ENCODE measurements at places on chromosomes 6 and 20.
A peak's percentile ranks its signal among the peaks of the same experiment; 100 is the strongest.

GRCh38 chr6:16684896-16685554 lies 76.2 kb downstream of the ATXN1 start:
- DNase-seq: no peak

DNA sequence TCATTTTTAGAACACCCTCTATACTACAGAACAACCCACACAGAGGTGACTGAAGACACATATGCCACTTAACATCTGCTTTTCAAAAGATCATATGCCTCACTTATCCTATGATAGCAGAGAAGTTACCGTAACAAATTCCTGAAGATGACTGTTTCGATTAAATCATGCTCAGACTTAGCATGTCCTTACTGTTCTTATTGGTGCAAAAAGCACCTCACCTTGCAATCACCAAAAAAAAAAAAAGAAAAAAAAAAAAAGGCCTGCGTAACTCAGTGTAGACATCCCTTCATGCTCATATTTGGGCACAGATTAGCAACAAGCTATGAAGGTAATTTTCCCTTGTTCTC lies 17.7 kb upstream of the DST start:
- DNase-seq: no peak

- DNase-seq: no peak
Observed at GRCh38 chr6:19454721-19455392, 382.3 kb upstream of the ID4 start.

DNA sequence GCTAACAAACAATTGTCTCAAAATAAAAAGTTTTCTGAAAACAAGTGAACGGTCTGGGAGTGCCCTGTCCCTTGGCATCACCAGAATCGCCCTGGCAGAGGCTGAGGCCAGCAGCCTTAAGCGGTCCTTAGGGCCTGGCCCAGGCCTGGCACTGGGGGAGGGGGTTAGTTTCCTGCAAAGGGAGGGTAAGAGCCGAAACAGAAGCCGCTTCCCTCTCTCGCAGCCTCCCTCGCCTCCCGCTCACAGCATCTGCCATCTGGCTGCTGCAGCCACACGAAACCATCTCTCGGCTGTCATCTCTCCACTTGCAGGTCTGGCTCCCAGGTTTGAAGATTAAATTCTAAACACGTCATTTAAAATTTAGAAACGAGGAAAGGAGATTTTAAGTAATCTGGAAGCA lies 31.5 kb downstream of the PMEPA1 start:
- no peak for DNase-seq

- DNase-seq: no peak
Observed at GRCh38 chr6:72739368-72739779, 117.5 kb downstream of the KCNQ5 start.

DNA sequence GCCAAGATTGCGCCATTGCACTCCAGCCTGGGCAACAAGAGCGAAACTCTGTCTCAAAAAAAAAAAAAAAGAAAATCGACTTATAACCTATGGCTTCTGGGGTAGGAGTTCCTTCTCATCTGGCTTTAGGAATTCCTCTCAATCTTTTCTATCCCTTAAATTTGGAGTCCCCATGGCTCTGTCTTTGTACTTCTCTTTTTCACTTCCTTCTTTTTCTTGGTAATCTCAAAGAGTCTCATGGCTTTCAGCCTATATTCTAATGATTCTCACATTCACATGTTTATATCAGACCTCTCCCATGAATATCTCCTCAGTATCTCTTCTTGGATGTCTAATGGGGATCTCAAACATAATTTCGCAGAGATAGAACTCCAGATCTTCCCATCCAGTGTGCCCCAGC lies 42.8 kb upstream of the RALGAPA2 start:
- DNase-seq: no peak

DNA sequence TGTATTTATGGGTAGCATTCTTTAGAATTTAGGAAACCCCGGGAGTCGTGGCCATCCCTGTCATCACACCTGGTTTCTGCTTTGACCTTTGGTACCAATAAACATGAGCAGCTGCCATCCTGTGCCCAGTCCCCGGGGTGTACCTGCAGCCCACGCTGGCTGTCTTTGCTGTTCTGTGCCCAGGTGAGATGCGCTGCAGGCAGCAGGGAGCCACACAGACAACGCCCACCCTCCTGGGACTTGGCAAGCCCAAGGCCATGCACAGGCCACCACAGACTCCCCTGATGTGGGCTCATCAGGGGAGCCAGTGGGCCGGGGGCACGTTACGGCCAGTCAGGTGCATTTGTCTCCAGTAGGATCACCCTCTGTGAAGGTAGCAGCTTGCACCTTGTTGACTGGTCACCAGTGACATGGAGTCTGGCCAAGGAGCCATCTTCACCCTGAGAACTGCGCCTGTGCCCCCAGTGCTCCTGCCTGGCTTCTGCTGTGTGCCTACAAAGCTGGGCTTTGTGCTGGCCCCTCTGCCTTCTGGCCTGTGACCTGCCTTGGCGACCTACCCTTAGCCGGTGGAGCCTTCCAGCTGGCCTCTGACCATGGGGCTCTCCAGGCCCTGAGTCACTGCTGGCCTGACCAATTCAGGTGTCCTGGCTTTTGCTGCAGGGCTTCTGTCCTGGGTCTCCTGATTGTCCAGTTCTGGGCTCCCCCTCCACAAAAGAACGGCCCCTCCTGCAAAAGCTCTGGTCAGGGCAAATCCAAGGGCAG lies 14.2 kb upstream of the UNC93A start:
- no peak for DNase-seq

GRCh38 chr20:4740774-4741431 lies 19.2 kb downstream of the PRND start:
- peak; percentile 20 for DNase-seq

GRCh38 chr20:62699296-62699695 lies 9.3 kb upstream of the NTSR1 start:
- no peak for DNase-seq

DNA sequence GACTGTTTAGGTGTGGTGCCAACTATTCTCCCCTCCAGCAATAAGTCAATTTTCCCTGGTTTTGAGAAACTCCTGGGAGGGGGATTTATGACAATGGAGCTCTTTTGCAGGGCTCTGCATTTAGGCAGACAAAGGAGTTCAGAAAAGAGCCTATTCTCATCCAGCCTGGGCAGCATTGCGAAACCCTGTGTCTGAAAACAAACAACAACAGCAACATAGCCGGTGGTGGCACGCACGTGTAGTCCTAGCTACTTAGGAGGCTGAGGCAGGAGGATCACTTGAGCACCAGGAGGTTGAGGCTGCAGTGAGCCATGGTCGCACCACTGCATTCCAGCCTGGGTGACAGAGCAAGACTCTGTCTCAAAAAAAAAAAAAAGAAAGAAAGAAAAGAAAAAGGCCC lies 6.4 kb downstream of the CLPS start:
- DNase-seq: no peak

DNA sequence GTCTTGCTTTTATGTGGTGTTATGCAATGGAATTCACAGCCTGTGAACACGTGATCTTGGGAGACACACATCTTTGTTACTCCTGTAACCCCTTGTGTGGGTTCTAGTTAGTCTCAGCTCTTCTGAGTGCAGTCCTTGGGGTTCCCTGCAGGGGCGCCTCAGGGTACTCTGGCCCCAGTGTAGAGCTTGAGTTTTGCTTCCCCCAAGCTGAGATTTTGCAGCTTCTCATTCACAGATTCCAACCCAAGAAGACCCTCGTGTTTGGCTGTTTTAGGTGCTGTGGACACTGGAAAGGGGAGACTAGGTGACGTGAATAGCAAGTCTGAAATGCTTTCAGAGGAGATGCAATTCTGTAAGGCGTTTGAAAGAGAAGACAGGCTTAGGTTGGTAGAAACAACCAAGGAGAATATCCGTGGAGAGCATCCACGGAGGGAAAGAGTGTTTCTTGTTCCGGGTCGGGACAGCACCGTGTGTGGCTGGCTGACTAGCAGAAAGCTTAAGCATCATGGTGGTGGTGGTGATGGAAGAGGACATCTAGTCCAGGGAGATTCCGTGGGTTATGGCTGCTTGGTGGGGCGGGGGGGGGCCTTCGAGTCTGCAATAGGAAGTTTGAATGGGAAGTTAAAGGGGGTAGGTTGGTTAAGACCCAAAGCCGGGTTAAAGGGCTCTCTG lies 30.1 kb downstream of the DUSP22 start:
- no peak for DNase-seq

DNA sequence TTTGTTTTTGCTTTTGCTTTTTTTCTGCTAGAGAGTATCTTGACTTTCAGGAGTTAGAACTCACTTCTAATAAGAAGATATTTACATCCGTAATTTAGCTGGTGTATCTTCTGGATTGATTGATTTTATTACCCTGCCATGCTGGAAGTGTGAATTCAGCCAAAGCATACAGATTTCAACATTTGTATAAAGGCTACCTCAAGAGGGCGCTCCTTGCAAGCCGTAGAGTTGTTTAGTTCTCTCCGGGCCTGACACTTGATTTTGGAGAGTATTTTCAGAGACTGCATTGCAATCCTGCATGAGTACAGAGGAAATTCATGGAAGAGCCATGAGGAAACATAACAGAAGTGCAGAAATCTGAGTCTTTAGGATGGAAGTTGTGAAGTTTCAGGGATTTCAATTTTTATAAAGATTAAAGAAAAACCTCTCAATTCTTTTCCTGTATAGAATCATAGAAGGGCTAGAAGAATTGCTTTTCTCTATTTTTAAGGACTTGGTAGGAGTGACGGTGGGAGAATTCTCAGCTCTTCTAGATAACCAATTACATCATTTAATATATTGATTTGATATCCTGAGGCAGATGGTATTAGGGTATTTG lies 66.7 kb upstream of the TIAM2 start:
- peak; percentile 50 for DNase-seq

GRCh38 chr20:47440857-47441773 lies 60.6 kb upstream of the NCOA3 start:
- DNase-seq: no peak

Measured in SK-N-MC (cell line).